LNCaP clone FGC (cell line): ENCODE measurements at places on chromosomes 13 and 19.
A peak's percentile ranks its signal among the peaks of the same experiment; 100 is the strongest.

DNA sequence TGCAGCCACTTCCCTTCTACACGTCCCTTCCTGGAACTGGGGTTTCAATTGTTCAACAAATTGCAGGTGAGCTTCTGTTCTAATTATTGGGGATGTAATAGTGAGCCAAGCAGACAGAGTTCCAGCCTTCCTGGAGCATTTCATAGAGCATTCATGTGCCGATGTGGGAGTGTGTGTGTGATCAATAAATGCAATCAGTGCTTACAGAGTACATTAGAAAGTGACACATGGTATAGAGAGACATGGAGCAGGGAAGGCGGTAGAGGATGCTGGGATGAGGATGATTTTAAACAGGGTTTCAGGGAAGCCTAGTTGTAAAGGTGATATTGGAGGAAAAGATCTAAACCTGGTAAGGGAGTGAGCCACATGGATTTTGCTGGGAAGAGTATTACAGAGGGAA, 21.7 kb upstream of the PCDH8 start:
- DNase-seq, result no peak

GRCh38 chr13:113216254-113217048, 7.0 kb downstream of the CUL4A start:
- peak; percentile 71 for DNase-seq

- no peak for DNase-seq
These were observed 57.8 kb downstream of the MBNL2 start for GRCh38 chr13:97279913-97280312.

GRCh38 chr13:46544208-46544607, 8.8 kb upstream of the LRCH1 start:
- no peak for DNase-seq

GRCh38 chr13:80360453-80360800, 19.5 kb upstream of the SPRY2 start:
- no peak for DNase-seq

DNA sequence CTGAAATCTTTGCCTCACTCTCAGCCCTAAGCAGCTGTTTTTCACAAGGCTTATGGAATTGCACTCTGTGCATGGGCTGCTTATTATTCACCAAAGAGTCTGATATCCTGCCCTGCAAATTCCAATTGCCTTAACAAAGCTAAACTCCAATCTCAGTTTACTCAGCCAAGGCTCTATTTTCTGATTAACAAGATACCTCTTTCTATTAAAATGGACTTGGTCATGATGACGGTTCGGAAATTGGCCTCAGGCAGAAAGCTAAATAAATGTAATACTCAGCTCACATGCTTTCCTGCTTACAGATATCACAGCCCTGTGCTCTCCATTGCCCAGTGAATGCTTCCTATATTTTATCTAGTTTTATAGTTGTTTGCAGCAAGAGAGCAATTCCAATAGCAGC, 1270.8 kb downstream of the PCDH9 start:
- DNase-seq, result no peak

DNA sequence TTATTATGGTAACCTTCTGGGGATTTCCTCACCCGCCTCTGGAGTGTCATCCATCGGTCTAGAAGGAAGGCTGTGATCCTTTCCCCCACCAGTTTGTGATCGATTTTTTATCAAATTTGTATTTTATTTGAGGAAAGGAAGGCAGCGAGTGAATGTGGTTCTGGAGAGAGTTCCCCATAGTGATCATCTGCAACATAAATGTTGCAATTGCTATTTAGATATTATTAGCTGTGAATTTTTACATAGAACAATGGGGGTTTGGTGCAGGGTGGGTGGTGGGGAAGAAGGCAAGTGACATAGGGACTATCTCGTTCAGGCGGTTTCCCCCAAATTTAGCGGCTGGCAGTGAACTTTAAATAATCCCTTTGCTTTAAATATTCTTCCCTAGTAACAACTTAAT, 1.2 kb downstream of the CDK8 start:
- no peak for DNase-seq

DNA sequence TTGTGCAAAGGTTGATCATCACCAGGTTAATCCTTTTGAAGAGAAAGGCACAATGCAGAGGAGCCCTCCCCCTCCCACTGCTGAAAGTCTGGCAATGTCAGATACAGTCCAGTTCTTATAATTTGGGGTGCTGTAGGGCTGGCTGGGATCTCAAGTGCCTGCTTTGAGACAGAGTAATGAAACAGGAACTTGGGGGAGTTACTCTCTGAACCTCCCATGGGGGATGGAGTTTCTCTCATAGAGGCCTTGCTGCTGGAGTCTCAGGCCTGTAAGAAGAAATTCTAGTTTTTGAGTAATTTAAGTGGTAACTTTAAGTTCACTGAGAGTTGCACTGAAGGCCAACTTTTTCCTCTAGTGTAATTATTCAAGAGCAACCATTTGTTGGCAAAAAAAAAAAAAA, 410.5 kb downstream of the KCNRG start:
- no peak for DNase-seq

- no peak for DNase-seq
These were observed 963.1 kb downstream of the EFNB2 start for GRCh38 chr13:105572401-105572800.

DNA sequence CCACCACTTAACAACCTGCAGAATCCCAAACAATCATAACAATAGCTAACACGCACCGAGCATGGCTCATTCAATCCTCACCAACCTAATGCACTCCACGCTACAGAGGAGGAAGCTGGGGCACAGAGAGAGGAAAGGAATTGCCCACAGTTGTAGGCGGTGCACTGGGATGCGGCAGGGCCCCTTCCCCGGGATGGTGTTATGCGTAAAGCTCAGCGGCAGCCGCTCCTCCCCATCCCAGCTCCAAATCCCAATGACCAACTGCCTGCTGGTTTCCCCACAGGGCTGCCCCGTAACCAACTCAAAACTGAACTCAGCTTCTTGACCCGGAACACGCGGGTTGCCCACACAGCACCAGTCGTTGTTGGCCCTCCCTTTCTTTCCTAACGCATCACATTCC, 42.2 kb downstream of the SERP2 start:
- no peak for DNase-seq

GRCh38 chr13:75333103-75333502, 148.9 kb downstream of the TBC1D4 start:
- no peak for DNase-seq

- DNase-seq, result no peak
These were observed 58.0 kb downstream of the TGDS start for GRCh38 chr13:94537740-94538630.

- no peak for DNase-seq
These were observed 42.0 kb downstream of the FBN3 start for GRCh38 chr19:8107301-8107903.

DNA sequence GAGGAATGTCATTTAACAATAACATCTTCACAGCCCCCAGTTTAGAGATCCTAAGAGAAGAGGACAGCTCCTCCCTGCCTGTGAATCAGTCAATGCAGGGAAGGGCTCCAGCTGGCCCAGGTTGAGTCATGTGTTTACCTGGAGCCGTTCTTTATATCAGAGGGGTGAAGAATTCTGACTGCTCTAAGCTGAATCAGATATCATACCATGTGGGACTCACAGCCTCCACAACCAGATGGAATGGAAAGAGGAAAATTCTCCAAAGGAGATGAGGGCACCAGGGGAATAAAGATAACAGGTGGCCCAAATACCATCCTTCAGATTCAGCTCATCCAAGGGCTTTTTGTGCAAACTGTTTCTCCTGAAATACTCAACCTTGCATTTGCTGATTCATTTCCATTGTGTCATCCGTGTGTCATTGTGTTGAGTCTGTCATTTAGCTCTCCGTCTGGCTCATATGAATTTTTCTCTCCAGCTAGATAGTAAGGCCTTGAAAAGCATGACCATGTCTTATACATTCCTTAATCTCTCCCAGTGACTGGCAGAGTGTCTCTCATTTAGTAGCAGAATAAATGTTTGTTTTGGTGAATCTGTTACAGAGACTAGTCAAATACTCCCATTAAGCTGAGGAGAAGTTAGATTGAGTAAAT, 217.9 kb downstream of the RFC3 start:
- peak; percentile 45 for DNase-seq

- DNase-seq, result no peak
These were observed 11.0 kb downstream of the MOB3A start for GRCh38 chr19:2084993-2085720.

DNA sequence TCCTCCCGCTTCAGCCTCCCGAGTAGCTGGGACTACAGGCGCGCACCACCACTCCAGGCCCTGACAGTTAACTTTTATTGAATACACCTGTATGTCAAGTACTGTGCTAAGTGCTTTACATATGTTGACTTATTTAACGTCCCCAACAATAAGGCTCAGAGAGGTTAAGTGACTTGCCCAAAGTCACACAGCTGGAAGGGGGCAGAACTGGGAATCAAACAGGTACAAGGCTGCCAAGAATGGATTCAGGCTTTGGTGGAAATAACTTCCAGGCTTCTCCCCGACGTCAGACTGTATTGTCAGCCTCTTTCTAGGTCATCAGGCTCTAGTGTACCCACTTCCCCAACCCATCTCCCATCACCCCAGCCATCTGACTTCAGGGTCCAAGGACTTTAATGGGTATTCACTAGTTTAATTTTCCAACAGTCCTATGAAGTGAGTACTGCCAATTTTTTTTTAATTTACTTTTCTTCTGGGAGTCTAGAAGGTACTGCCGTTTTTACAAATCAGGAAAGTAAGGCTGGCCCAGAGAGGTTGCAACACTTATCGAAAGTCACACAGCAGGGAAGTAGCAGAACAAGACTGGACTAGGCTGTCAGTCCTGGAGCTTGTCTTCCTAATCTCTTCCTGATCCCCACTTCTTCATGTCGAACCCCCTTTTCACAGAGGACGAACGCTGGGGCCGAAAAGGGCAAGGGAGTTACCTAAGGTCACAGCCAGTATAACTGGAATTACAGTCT, 4.9 kb upstream of the CKM start:
- no peak for DNase-seq

DNA sequence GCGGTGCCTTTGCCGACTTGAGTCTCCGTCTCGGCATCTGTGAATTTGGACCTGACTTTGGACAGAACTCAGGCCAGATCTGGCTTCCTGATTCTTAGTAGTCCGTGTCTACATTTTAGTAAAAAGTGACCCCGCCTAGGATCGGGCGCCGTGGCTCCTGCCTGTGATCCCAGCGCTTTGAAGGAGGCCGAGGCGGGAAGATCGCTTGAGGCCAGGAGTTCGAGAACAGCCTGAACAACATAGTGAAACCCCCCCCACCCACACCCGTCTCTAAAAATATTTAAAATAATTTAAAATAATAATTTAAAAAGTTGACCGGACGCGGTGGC, 849 bp upstream of the TCF3 start:
- no peak for DNase-seq

- DNase-seq, result no peak
These were observed 1.1 kb downstream of the NLRP11 start for GRCh38 chr19:55830656-55831055.

DNA sequence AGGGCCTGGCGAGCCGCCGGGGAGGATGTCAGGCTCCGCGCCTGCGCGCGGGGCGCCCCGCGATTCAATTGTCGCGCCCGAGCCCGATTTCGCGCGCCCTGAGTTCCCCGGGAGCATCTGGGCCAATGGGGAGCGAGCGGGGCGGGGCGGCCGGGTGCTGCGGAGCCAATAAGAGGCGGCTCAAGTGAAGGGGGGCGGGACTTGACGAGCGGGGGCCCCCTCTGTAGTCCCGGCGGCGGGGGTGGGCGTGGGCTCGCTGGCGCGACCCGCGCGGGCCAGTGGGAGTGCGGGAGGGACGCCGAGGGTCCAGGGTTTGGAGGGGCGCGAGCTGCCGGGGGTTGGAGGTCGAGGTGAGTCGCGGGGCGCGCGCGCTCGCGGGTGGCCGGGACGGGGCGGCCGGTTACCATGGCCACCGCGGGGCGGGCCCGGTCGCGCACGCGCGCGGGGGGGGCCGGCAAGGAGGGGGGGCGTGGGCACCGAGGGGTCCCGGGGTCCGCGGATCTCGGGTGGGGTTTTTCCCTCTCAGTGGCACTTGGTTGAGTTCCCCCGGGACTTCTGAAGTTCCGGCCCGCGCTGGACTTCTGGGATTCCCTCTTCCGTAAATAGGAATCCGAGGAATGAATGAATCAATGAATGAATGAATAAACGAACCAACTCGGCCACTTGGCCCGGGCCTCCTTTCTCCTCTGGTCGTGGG, 744 bp downstream of the UHRF1 start:
- DNase-seq, result peak; percentile 21

DNA sequence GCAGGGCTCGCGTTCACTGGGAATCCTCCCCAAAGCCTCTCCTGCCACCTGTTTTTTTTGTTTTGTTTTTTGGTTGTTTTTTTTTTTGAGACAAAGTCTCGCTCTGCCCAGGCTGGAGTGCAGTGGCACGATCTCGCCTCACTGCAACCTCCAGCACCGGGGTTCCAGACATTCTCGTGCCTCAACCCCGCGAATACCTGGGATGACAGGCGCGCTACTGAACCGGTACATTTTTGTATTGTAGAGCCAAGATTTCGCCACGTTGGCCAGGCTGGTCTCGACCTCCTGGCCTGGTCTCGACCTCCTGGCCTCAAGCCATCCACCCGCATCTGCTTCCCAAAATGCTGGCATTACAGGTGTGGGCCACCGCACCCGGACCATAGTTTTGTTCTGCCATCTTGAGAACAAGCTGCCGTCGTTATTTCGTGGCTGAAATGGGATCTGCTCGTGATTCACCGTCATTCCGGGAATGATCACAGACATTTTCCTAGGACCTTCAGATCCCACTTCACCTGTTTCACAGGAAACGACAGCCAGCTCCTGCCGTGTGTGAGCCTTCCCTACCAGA, 46.8 kb downstream of the OXGR1 start:
- DNase-seq, result no peak

DNA sequence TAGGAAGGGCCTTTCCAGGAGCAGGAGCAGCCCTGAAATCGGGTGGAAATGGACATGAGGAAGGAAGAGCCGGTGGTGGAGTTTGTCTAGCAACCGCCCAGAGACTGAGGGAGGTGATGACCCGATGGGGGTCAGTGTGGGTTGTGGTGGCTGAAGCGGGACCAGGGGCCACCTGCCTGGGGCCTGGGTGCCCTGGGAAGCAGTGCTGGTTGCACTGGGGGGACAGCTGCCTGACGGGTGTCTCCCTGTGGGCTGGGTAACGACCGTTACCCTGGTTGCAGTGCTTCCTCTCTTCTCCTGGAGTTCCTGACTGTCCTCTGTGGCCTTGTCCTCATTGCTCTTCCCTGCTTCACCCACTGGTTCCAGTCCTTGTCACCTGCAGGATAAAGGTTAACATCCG, 13.0 kb downstream of the ZNF536 start:
- DNase-seq, result no peak

GRCh38 chr19:17767559-17767958, 16.3 kb downstream of the FCHO1 start:
- DNase-seq, result no peak

GRCh38 chr19:14383661-14384555, 2.7 kb downstream of the ADGRE5 start:
- no peak for DNase-seq

- no peak for DNase-seq
These were observed 269.4 kb upstream of the NBEA start for GRCh38 chr13:34672631-34673030.

GRCh38 chr13:29573190-29573589, 22.3 kb downstream of the SLC7A1 start:
- DNase-seq, result peak; percentile 40

DNA sequence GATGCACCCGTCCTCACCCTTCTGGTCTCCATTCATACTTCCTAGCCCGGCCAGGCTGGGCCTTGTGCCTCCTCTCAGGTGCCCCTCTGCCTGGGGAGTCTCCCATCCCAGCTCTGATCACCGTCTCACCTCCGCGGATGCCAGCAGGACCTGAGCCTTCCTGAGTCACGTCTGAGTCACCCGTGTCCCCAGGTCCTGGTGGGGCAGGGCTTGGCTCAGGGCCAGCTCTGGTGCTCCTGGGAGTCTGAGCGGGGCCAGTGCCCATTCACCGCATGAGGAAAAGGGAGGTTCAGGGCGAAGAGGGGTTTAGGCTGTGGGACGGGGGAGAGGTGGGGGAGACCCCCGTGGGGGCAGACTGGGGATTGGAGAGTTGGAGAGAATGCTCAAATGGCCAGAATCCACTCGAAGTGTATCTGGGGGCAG, 593 bp downstream of the ATP8B3 start:
- no peak for DNase-seq
